Kidney (tissue), 22 donors: ENCODE measurements at places on chromosomes 3 and 15. TPM values are rescaled to one million over a fixed set of nuclear protein-coding genes. Genes with fewer than 3 reads are reported as not detected.
A peak's percentile ranks its signal among the peaks of the same experiment; 100 is the strongest.

GRCh38 chr15:40102897-40103858, 5.5 kb downstream of the BMF start:
- no peaks in the 10 kb centered on the region for H3K36me3 ChIP-seq
- peak; percentile 97 for DNase-seq
- peak overlapping the region; percentile 71 for H3K27ac ChIP-seq

DNA sequence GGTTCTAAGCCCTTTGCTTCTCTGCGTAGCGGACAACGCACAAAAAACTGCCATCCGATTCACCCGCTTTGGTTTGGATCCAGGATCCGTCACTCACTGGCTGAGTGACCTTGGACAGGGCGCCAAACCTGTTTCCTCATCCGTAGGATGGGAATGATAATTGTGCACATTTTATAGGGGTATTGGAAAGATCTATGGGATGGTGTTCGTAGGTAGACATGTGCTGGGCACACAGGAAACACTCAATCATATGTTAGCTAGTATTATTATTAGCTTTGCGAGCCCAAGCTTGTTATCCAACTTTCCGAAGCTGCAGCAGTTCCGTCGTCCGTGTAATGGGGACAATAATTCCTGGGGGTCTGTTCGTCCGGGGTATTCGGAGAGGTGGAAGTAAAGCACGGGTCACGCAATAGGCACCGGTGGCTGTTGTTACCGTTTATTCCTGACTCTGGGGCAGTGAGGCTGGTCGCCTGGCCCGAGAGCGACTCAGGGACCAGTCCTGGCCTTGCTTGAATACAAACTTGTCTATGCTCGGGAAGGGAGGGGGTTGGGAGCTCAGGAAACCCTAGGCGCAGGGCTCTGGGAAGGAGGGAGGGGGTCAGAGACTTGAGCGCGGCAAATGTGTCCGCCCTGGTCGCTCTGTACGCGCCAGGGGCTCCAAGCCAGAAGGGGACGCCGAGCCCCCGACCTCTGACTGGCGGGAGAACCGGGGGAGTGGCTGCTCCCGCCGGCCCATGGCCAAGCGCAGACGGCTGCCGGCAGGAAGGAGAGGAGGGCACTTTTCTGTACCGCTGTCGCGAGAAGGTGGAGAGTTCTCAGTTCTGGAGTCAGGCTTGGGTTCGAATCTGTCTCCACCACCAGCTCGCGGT, 1.3 kb downstream of the SPSB4 start:
- H3K27me3 ChIP-seq, result no peaks in the 10 kb centered on the region
- H3K27ac ChIP-seq, result no peak overlapping the region
- H3K4me1 ChIP-seq, result peaks cover 7% of the 10 kb centered on the region
- DNase-seq, result peak; percentile 78
- H3K36me3 ChIP-seq, result no peaks in the 10 kb centered on the region

GRCh38 chr3:66577426-66578203, 76.8 kb upstream of the LRIG1 start:
- H3K27ac ChIP-seq, result no peak overlapping the region
- no peaks in the 10 kb centered on the region for H3K4me1 ChIP-seq
- no peaks in the 10 kb centered on the region for H3K27me3 ChIP-seq
- no peak overlapping the region for H3K4me3 ChIP-seq

- DNase-seq, result peak; percentile 97
- H3K36me3 ChIP-seq, result no peaks in the 10 kb centered on the region
- no peak overlapping the region for H3K4me3 ChIP-seq
- H3K27me3 ChIP-seq, result no peaks in the 10 kb centered on the region
- no peak overlapping the region for H3K27ac ChIP-seq
- no peaks in the 10 kb centered on the region for H3K4me1 ChIP-seq
These were observed 238.8 kb downstream of the OPA1 start for GRCh38 chr3:193831495-193832455.

- H3K4me1 ChIP-seq, result no peaks in the 10 kb centered on the region
- no peaks in the 10 kb centered on the region for H3K27me3 ChIP-seq
- no peak for DNase-seq
These were observed 116.7 kb downstream of the DLG1 start for GRCh38 chr3:197181741-197182140.

GRCh38 chr3:127805026-127805753, 17.1 kb downstream of the MGLL start:
- peaks cover 2% of the 10 kb centered on the region for H3K36me3 ChIP-seq
- H3K27me3 ChIP-seq, result no peaks in the 10 kb centered on the region

DNA sequence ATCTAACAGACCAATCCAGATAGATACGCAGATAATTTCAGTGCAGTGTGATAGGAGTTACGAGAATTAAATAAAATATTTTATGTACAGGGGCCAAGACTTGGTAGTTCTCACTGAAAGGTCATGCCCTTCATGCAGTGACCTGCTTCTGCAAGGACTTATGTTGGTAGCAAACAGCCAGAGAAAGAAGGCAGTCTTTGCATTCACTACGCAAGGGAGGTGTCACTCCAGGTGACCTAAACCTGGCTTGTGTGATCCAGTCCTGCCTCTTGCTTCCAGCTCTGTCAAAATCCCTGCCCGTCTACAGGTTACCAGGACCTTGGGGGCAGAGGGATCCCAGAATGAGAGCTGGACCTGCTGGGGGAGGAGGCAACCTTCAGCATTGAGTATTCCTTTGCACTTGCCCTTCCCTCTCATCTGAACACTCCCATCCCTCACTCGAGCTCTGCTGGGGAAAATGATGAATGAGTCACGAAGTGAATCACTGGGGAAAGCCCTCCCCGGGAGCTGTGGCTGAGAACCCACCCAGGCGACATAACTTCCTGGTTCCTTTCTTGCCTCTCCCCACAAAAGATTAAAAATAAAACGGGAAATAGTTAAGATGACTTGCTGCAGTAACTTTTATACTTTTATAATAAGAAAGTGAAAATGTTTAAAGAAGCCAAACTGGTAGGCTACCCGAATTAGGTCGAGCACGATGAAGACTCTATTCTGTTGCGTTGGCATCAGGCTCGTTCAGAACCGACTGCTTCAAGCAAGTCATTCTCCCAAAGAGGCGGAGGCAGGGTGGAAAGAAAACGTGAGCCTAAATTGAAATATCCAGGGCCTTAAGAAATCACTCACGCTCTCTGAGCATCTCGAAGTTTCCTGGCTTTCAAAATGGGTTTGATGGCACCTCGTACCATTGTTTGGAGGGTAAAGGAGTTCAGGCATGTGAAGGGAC, 216.1 kb downstream of the SLCO3A1 start:
- H3K36me3 ChIP-seq, result no peaks in the 10 kb centered on the region
- H3K27ac ChIP-seq, result peak overlapping the region; percentile 52
- H3K27me3 ChIP-seq, result no peaks in the 10 kb centered on the region
- peak; percentile 34 for DNase-seq

- no peak for DNase-seq
- H3K27ac ChIP-seq, result no peak overlapping the region
- H3K4me1 ChIP-seq, result peaks cover 4% of the 10 kb centered on the region
These were observed 133.2 kb upstream of the DPH6 start for GRCh38 chr15:35679186-35679585.

DNA sequence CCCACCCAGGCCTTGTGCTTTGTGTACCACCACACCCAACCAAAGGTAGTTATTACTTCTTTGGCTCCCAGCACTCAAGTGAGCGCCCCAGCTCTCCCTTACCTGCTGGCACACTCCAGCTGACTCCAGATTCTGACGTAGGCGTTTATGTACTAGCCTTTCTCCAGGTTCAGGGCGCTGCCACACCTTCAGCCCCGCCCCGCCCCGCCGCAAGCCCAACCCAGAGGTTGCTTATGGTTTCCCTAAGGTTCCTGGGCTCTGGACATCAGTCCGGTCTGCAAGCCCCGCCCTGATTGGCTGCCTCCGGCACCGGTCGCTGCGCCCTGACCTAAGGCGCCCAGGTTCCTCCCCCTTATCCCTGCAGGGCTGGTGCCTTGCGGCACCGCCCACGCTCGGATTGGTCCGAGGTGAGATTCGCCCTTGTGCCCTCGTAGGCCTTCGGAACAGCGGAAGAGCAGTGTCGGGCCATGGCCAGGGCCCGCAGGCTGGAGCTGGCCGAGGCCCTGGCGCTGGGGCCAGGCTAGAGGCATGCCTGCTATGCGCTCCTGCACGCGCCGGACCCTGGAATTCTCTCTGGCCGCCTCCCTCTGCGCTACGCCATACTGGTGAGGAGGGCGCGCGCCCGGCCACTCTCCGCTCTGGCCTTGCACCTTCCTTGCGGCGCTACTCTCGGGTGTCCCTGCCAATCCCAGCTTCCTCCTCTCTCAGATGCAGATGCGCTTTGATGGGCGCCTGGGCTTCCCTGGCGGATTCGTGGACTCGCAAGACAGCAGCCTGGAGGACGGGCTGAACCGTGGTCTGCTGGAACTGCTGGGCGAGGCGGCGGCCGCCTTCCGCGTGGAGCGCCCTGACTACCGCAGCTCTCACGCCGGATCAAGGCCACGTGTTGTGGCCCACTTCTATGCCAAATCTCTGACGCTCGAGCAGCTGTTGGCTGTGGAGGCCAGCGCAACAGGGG, 19.8 kb upstream of the NUDT16 start:
- no peaks in the 10 kb centered on the region for H3K4me1 ChIP-seq
- H3K27me3 ChIP-seq, result no peaks in the 10 kb centered on the region
- H3K36me3 ChIP-seq, result no peaks in the 10 kb centered on the region
- peak overlapping the region; percentile 91 for H3K27ac ChIP-seq
- H3K4me3 ChIP-seq, result peak overlapping the region; percentile 61

- H3K27me3 ChIP-seq, result no peaks in the 10 kb centered on the region
- H3K4me3 ChIP-seq, result no peak overlapping the region
- H3K27ac ChIP-seq, result no peak overlapping the region
- H3K4me1 ChIP-seq, result no peaks in the 10 kb centered on the region
- H3K36me3 ChIP-seq, result no peaks in the 10 kb centered on the region
These were observed 94.8 kb upstream of the FEZF2 start for GRCh38 chr3:62467966-62468722.

- H3K27me3 ChIP-seq, result no peaks in the 10 kb centered on the region
- H3K4me1 ChIP-seq, result no peaks in the 10 kb centered on the region
- H3K4me3 ChIP-seq, result no peak overlapping the region
- DNase-seq, result no peak
These were observed 4.4 kb downstream of the PRSS50 start for GRCh38 chr3:46713050-46713897.

GRCh38 chr15:68311859-68312557, 34.5 kb downstream of the FEM1B start:
- no peaks in the 10 kb centered on the region for H3K27me3 ChIP-seq
- peak; percentile 7 for DNase-seq
- no peak overlapping the region for H3K4me3 ChIP-seq
- no peaks in the 10 kb centered on the region for H3K36me3 ChIP-seq
- H3K4me1 ChIP-seq, result no peaks in the 10 kb centered on the region

DNA sequence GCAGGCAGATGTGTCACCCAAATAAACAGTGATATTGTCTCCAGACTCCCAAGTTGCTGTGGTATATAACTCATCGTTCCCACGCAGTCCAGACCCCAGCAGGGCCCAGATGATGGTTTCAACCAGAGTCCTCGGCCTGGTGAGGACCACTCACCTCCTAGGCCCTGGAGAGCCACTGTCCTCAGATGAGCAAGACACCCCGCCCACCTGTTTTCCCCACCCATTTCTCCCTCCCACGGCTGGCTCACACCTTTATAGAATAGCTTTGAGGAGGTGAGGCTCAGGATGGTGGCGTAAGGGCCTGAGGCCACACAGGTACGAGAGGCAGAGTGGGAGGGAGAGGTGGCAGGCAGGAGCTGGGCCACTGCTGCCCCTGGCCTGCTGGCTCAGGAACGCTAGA, 7.5 kb downstream of the MESP1 start:
- H3K4me1 ChIP-seq, result no peaks in the 10 kb centered on the region
- H3K27me3 ChIP-seq, result peaks cover 6% of the 10 kb centered on the region
- H3K27ac ChIP-seq, result no peak overlapping the region

DNA sequence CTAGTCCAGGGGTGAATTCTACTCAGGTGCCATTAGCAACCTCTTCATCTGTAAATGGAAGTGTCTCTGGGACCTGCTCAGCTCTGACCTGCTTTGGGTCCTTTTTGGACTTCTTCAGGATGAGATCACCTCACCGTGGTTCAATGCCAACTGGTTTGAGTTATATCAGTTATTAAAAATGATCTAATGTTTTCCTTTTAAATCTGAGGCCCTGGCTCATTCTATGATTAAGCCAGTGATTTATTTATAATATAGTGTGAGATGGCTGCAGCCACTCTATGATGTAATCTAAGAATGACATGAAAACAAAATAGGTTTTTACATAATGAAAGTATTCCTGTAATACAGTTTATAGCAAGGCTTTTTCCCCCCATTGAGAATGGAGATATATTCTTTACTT, 79.4 kb downstream of the LPP start:
- no peak overlapping the region for H3K27ac ChIP-seq
- H3K4me3 ChIP-seq, result no peak overlapping the region
- DNase-seq, result no peak

- no peak overlapping the region for H3K4me3 ChIP-seq
- H3K27me3 ChIP-seq, result no peaks in the 10 kb centered on the region
- no peak overlapping the region for H3K27ac ChIP-seq
- no peaks in the 10 kb centered on the region for H3K36me3 ChIP-seq
- DNase-seq, result no peak
- no peaks in the 10 kb centered on the region for H3K4me1 ChIP-seq
These were observed 237.7 kb upstream of the AGTR1 start for GRCh38 chr3:148459931-148460513.

- no peaks in the 10 kb centered on the region for H3K27me3 ChIP-seq
- no peak overlapping the region for H3K4me3 ChIP-seq
- H3K27ac ChIP-seq, result no peak overlapping the region
- no peaks in the 10 kb centered on the region for H3K4me1 ChIP-seq
These were observed 90.7 kb downstream of the SCN11A start for GRCh38 chr3:38960953-38961622.

GRCh38 chr3:117600112-117600511, 890.5 kb downstream of the TUSC7 start:
- no peaks in the 10 kb centered on the region for H3K27me3 ChIP-seq
- H3K4me3 ChIP-seq, result no peak overlapping the region
- H3K27ac ChIP-seq, result no peak overlapping the region
- H3K36me3 ChIP-seq, result no peaks in the 10 kb centered on the region

- no peak overlapping the region for H3K4me3 ChIP-seq
- no peak overlapping the region for H3K27ac ChIP-seq
- H3K36me3 ChIP-seq, result no peaks in the 10 kb centered on the region
- no peaks in the 10 kb centered on the region for H3K27me3 ChIP-seq
- no peak for DNase-seq
These were observed 19.1 kb upstream of the P2RY14 start for GRCh38 chr3:151297429-151297828.

GRCh38 chr3:129051871-129052340, 8.7 kb upstream of the GP9 start:
- H3K27me3 ChIP-seq, result no peaks in the 10 kb centered on the region
- H3K36me3 ChIP-seq, result no peaks in the 10 kb centered on the region
- no peak overlapping the region for H3K27ac ChIP-seq
- H3K4me1 ChIP-seq, result no peaks in the 10 kb centered on the region
- H3K4me3 ChIP-seq, result no peak overlapping the region
- DNase-seq, result peak; percentile 75

GRCh38 chr3:45966950-45967640, 23.8 kb downstream of the CXCR6 start:
- DNase-seq, result no peak
- peaks cover 40% of the 10 kb centered on the region for H3K36me3 ChIP-seq
- H3K27me3 ChIP-seq, result no peaks in the 10 kb centered on the region
- no peaks in the 10 kb centered on the region for H3K4me1 ChIP-seq
- H3K27ac ChIP-seq, result no peak overlapping the region
- H3K4me3 ChIP-seq, result no peak overlapping the region

Gene SCN11A
- total RNA-seq, result 0.25 TPM

Gene ITPKA
- 0.66 TPM for total RNA-seq

Gene CAND2
- total RNA-seq, result 7.1 TPM

Gene C15orf62
- 1.4 TPM for total RNA-seq

Gene TMIE
- total RNA-seq, result 0.79 TPM

Gene PRKAR2A
- 49.9 TPM for total RNA-seq

Gene RNU5B-1
- 54.0 TPM for total RNA-seq

Gene ATP11B
- 65.0 TPM for total RNA-seq

Gene ATP13A5
- not detected for total RNA-seq

Gene CA12
- 237 TPM for total RNA-seq
